ENCODE measurements at places on chromosomes 4 and X.

DNA sequence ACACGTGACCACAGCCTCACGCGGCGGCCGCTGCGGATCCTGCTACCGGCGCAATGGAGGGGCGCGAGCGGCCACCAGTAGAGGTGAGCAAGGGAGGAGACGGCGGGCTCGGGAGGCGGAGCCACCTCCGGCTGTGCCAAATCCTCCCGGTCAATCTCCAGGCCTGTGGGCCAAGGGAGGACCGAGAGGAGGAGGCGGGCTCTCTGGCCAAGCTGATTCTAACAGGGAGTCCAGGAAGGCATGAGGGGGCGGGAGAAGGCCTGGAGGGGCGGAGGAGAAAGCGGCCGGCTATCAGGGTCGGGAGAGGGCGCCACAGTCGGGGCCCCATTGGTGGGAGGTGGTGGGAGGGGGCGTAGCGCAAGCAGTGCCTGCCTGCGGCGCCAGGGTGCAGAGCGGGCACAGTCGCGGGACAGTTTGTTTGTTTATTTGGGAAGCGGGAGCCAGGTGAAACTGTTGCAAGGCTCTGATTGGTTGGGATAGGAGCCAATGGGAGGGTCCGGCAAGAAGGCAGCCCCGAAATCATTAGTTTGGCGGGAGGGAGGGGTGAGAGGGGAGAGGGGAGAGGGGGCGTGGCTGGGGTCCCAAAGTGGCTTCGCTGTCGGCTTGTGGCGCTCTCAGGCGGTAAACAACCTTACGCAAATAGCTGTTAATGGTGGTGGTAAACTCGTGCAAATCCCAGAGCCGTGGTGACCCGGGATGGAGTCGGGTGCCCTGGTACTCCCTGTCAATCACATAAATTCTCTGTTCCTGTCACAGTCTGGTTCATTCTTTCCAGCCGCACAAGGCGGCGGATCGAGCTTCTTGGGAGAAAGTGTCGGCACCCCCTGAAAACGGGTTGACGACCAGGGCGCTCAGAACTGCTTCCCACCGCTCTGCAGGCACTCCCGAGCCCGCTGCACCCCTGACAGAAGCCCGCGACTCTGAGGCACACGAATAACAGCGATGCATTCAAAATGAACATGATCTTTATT, at the start of gene IRS4:
TSS of gene IRS4 (minus strand) at position 55 of the 971 bp plus-strand sequence.
- DNase-seq = no peak

- DNase-seq = no peak
Observed at GRCh38 chr4:68218044-68218443, 27.4 kb downstream of the TMPRSS11B start.

DNA sequence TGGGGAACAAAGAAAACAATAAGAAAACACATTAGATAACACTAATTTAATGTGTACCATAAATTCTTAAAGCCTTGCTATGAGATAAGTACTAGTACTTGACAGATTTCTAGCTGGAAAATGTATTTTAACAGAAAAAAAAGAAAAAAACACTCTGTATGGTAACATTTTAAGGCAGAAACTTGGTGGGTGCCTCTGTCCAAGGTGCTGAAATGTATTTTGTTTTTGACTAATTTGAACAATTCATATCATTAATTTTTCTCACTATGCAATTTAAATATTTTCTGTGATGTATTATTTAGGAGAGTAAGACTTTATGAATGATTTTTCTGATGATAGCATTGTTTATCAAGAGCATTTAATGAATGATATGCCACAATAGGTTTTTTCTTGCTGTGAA, 107.5 kb downstream of the GABRG1 start:
- DNase-seq = no peak

GRCh38 chr4:150773729-150774449, 191.9 kb downstream of the MAB21L2 start:
- no peak for DNase-seq

- DNase-seq = peak; percentile 45
Observed at GRCh38 chr4:138775890-138776289, 239.7 kb upstream of the NOCT start.

GRCh38 chrX:129495900-129496299, 27.4 kb downstream of the SMARCA1 start:
- no peak for DNase-seq

DNA sequence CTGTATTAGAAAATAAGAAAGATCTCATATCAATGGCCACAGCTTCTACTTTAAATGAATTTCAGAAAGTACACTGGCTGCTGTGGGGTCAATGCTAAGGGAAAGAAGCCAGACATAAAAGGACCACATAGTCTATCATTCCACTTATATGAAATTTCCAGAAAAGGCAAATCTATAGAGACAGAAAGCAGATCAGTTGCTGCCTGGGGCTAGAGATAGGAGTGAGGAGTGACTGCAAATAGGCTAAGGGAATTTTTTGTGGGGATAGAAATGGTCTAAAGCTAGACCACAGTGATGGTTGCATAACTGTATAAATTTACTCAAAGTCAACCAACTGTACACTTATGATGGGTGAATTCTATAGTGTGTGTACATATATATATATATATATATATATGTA, 8.3 kb downstream of the GAB3 start:
- no peak for DNase-seq

DNA sequence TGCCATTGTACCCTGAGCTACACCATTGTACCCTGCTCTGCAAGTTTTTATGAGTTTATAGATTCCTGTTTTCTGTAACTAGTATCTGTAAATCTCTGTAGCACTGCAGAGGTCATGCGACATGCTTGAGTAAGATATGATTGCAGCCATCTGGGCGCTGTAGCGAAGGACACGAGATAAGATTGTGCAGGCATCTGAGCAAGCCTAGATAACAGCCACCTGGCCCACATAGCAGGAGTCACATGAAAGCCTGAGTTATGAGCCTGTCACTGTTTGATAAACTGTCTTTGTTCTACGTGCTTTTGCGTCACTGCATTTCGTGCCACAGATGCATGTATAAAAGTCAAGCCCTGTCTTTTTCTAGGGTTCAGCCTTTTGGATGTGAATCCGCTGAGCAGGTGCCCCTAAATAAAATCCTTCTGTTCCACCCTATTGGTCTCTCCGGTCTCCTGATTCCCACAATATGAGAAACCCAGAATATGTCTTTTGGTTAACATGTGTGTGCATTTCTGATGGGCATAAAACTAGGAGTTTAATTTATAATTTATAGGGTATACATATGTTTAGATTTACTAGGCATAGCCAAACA, 327.6 kb upstream of the MAOA start:
- no peak for DNase-seq

- no peak for DNase-seq
Observed at GRCh38 chr4:169399976-169400767, 129.4 kb upstream of the SH3RF1 start.

DNA sequence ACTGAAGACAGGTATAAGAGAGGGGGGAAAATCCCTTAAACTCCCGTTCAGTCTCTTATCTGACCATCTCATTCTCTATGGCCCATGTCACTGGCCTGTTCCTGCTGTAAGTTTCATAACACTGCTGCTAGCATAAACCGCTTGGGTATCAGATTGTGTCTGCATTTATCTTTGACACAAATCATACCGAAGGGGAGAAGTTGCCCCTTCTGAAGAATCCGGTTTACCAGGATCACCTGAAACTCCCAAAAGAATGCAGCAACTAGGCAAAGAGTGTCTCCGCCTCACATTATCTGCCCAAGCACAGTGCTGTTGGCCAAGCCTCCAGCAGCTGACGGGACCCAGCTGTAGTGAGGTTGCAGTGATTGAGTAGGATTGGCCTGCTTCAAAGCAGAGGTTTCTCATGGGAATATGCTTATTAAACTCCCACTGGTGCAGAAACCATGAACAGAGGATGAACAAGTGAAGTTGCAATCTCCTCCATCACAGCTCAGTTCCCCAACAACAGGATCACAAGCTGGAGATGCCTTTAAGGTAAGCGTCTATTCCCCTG, 71.3 kb upstream of the PUDP start:
- DNase-seq = no peak

GRCh38 chr4:8737075-8737474, 134.6 kb downstream of the HMX1 start:
- no peak for DNase-seq

DNA sequence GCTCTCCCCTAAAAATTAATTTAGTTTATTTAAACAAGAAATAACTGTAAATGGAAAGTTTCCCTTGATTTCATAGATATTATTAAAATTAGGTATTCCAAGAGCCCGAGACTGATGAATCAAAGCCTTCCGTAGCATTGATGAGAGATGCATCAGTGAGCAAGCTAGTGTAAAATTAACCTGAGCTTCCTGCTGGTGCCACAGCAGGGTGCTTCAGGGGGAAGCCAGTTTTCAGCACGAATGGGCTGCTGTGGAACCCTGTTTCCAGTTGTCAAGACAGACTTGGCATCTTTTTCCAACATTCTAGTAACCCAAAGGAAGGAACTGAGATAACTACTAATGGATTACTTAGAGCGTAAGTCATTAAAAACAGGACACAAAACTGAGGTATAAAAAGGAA, 221.7 kb downstream of the RBMX2 start:
- no peak for DNase-seq

GRCh38 chr4:84481860-84482245, 17.2 kb downstream of the NKX6-1 start:
- no peak for DNase-seq

DNA sequence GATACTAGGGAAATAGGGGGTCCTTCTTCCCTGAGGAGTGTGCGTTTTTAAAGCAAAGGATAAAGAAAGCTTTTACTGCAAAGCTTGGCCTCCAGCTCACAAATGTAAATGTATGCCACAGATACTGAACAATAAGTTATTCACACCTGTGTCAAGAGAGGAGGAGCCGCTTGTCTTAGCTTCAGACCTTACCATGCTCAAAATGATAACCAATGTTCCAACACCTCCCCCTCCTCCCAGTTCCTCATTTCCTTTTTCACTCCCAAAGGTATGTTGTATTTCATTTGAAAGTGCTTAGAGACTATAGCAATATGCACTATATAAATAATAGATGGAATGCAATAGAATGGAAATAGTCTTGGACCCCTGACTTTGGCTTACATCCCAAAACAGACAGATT, 47.0 kb upstream of the RAPGEF2 start:
- DNase-seq = no peak

- DNase-seq = no peak
Observed at GRCh38 chr4:91734682-91735081, 569.1 kb upstream of the GRID2 start.

DNA sequence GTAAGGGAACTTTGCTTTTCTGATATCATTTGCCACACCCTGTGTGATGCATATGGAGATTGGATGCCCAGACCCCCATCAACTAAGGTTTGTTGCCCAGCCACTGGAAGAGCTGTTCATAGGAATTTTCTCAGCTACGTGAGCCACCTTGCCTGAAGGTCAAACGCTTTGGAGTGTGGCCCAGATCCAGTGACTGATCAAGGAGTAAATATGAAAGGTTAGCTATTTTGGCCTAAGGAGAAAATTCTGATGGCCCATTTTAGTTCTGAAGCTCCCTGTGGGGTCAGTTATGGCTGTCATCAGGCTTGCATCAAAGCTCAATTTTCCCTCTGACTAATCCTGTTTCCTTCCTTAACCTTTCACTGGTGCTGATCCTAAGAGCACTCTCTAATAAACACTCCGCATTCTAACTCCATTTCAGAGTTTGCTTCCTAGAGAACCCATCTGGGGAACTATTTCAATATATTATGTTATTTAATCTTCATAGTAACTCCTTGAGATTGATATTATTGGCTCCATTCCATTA, 407.7 kb downstream of the SPRY1 start:
- DNase-seq = no peak

GRCh38 chr4:4862071-4862551, 2.6 kb downstream of the MSX1 start:
- no peak for DNase-seq

DNA sequence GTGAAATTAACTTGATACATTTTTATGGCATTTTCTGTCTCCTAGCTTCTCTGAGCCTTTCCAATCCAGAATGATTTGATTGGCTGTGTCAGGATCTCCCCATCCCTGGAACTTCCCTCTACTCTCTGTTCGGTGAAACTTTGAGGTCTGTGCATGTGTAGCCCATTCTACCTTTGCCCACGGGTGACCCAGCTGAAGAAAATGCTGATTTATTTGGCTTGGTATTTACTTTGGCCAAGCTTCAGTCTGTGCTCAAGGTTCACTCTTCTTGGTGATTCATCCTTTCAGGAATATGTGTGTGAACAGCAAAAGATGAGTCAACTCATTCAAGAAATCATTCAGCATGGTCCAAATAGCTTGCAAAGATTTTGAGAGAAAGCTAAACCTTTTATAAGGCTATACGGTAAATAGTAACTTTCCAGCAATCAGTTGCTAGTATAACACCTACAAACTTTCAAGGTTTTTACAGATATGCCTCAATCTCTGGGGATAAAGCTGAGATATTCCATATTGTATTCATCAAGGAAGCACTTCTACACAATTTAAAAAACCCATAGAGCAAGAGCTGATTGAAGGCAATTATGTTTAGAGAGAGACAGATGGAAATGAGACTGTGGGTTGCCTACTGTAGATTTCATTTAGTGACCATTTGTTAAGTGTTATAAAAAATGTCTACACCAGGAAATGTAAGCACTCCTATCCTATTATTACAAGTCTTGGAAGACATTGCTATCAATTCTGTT, 233.9 kb upstream of the CXXC4 start:
- DNase-seq = no peak

DNA sequence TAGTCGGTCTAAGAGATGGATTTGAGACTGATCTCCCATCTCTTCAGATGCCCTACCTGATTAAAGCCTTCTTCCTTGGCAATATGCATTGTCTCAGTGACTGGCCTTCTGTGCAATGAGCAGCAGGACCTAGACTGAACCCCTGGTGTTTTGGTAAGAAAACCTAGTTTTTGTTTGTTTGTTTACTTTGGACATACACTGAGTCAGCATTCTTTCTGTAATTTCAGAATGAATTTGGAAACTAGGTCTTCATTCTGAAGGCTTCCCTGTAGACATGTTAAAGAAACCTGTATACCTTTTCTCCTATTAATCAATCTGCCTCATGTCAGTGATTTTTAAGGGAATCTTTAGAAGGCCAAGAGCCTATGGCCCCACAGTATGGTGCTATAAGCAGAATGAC, 597.5 kb upstream of the HTR2C start:
- DNase-seq = no peak

DNA sequence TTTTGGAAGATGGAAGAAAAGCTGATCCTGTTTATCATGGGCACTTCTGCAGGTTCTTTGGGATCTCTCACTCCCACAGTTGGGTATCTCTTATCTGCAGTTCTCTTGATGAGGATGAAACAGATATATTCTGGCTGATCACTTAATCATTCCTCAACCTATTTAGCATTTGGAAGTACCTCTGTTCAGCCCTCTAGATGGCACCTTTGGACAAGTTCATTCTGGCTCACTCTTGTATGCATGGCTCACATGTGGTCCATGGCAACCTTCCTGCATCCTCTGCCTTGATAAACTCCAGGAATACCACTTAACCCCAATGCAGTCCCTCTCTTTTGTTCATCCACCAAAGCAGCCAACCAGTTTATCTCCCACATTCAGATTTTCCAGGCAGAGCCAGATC, 74.2 kb downstream of the SMARCA5 start:
- DNase-seq = no peak
